ENCODE measurements at places on chromosomes 1 and 21.

- no peak for DNase-seq
Observed at GRCh38 chr21:36120304-36120888, 14.5 kb upstream of the CBR3 start.

- DNase-seq = no peak
Observed at GRCh38 chr1:100506217-100506616, 31.7 kb upstream of the GPR88 start.

DNA sequence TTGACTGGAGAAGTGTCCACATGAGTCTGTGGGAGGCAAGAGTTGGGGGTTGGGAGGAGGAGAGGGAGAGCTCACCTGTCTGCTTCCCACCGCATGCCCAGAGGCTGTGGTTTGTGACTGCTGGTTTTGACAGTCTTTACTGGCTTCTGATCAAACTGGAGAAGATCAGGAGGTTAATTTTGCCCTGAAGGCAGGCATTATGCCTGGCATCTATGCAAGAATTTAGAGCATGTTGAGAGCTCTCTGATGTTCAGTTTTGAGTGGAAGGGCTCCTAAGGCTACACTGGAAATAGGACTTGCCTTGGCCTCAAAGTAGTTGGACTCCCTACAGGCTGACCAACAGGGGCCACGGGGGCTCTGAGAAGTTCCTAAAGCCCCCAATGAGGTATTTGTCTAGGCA, 101.6 kb downstream of the TLR5 start:
- no peak for DNase-seq

DNA sequence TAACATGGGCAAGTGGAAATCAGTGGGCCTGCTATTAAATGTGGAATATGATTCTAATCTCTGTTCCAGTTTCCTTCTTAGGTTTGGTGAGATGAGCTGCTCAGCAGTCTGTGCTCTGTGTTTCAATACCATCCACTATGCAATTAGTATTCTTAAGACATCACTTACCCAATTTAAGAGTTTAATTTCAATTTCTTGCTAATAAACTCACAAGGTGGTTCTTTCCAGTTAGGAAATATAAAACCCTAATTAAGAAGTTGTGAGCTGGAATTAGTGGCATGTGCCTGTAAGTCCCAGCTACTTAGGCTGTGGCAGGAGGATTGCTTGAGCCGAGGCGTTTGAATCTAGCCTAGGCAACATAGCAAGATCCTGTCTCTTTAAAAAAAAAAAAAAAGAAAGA, 51.7 kb downstream of the MPZL1 start:
- DNase-seq = no peak

- no peak for DNase-seq
Observed at GRCh38 chr1:93344484-93344883, 1.2 kb upstream of the DR1 start.

DNA sequence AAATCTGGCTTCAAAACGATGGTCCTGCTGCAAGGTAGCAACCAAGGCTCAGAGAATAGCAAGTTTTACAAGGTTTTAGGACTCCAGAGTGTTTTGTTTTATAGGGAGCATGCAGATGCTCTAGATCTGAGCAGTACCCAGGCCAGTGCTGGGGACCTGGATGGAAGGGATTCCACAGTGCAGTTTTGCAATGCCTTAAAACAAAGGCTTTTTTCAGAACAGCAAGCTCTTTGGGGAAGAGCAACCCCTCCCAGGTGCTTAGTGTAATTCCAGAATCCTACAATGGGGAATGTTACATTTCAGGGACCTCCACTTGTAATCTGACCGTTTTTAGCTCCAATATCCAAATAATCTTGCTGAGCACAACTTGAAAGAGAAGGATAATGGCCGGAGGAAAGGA, 6.7 kb downstream of the ROR1 start:
- no peak for DNase-seq

Measured in NCI-H2081 (cell line).